CD4-positive, alpha-beta T cell treated with Interleukin-2 at 100 ng/mL for 4 hours (primary cell): ENCODE measurements at places on chromosomes 5 and 9.

GRCh38 chr5:140312067-140312790, 9.3 kb upstream of the PFDN1 start:
- DNase-seq, result no peak

DNA sequence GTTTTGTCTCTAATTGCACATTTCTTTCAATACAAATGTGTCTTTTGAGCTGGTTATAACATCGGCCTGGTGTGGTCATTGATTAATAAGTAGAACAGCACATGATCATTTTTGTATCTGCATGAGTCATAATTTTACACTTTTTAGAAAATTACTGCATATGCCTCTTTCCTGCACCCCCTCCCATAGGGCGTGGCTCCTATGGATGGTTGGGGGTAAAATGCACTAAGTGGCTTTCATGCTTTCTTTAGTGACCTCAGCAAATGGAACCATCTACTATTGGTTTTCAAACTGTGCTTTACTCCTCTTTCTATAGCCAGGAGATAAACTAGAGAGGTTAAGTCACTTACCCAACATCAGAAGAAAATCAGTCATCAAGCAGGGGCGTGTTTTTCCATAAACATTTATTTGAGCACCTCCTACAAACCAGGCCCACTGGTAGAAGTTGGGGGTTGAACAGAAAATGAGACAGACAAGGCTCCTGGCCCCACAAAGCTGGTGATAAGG, 3.8 kb downstream of the ANXA6 start:
- peak; percentile 54 for DNase-seq

DNA sequence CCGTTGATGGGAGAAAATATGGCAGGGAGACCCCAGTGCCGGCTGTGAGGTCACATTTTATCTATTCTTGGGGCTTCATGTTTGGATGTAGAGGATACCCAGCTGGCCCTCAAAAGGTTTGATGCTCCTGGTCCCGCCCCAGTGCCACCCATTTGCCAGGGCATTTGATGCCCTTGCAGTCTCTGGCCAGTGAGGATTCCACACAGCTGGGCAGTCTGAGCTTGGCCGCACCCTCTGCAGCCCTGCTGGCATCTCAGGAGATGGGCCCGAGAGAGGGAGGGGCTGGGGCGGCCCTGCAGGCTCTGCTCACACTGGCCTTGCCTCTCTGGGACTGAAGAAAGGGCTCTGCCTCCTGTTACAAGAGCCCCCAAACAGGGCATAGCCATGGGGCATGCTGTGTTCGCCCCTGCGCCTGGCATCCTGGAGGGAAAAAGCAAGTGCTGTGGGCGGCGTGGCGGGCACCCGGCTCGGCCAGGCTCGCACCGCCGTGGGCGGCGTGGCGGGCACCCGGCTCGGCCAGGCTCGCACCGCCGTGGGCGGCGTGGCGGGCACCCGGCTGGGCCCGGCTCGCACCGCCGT, 27.6 kb downstream of the ADAMTSL2 start:
- no peak for DNase-seq

GRCh38 chr9:130172858-130173665, 858 bp downstream of the NCS1 start:
- DNase-seq, result peak; percentile 37

GRCh38 chr9:93081081-93081529, 14.9 kb upstream of the CARD19 start:
- no peak for DNase-seq
